ENCODE measurements at places on chromosomes 6 and 20.

GRCh38 chr20:16283978-16284377 lies 289.3 kb downstream of the KIF16B start:
- no peak for DNase-seq

- peak; percentile 12 for DNase-seq
Measured at GRCh38 chr6:156752666-156753301, 24.4 kb upstream of the ARID1B start.

DNA sequence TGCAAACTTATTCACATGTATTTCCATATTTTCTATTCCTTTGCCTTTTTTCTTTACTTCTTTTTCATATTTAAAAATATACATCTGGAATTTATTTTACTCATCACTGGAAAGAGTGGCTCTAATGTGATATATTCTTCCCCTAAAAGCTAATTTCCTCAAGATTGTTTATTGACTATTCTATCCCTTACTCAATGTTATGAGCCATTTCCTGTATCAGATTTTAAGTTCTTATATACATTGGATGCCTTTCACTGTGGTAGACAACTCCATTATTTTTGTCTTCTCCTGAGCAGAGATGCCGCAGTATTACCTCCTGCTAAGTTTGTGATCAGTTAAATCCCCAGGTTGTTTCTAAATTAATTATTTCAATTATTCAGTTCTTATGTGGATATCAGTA lies 418.4 kb upstream of the JAG1 start:
- no peak for DNase-seq

DNA sequence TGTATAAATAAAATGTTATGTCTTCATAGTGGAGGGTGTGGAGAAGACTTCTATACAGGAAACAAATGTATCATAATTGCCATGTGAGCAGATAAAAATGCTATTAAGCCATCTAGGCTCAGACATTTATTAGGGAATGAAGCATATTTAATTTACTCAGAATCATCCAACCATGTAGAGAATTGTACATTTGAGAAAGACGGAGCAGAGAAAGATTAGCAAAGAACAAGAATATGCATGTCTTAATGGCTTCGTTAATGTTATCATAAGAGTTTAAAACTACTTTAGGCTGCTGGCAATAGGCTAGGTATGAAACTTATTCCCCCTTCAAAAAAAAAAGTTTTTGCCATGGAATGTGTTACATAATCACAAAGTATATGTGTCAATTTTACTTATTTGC lies 6.1 kb downstream of the ANKRD6 start:
- DNase-seq = no peak

DNA sequence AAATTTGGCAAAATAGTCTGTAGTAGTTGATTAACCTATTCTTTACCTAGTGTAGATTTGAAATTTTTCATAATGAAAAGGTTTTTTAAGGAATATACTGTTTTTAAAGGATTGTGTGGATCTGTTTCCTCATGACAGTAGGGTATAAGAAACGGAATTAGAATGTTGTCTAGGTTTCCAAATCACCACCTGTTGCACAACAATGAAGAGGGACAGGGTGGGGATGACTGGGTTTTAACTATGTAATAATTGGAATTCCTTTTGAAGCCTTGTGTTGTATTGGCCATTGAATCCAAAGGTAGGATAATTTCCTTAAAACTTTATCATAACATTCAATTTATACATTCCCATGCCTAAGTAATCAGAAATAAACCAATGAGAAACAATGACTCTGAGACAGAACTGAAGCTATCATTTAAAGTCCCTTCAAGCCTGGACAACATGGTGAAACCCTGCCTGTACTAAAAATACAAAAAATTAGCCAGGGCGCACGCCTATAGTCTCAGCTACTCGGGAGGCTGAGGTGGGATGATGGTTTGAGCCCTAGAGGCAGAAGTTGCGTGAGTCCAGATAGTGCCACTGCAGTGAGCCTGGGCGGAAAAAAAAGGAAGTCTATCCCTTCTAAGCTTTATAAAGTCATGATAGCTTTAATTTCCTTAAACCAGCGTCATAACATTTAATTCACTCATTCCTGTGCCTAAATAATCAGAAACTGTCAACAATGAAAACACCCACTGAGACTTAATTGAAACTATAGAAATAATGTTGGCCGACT lies 18.3 kb upstream of the SLC17A5 start:
- no peak for DNase-seq

- no peak for DNase-seq
Measured at GRCh38 chr6:166282394-166283032, 25.7 kb downstream of the PRR18 start.

DNA sequence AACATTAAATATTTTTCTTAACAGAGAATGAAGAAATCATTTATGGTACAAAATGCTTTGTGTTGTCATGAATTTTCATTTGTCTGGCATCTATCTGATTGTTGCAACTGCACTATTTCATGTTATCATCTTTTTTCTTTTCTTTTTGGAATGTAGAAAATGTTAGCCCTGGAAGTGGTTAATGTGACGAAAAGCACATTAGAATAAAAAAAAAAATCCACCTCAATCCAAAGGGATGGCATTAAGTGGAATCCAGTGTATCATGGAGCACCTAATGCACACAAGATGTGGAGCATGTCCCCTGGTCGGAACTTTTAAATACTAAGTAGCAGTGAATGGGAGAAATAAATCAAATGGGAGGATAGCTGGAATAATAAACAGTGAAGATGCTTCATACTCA lies 172.9 kb upstream of the MCHR2 start:
- DNase-seq = no peak

DNA sequence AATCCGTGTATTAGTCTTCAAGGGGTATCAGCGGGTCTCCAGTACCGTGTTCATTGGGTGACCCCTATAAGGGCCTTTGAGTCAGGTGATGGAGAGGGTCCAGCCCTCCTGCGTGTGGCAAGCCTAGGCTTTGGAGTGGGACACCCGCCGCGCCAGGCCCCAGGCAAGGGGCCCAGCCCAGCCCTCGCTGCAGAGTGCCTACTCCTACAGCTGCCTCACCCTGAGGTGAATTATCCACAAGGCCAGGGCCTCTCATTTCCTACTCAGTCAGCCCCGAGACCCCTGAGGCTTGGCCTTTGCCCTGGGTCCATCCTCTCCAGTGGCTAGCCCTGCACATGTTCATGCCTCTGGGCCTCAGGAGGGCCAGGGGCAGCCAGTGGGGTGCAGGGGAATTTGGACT lies 45.1 kb downstream of the TMEM242 start:
- DNase-seq = no peak

DNA sequence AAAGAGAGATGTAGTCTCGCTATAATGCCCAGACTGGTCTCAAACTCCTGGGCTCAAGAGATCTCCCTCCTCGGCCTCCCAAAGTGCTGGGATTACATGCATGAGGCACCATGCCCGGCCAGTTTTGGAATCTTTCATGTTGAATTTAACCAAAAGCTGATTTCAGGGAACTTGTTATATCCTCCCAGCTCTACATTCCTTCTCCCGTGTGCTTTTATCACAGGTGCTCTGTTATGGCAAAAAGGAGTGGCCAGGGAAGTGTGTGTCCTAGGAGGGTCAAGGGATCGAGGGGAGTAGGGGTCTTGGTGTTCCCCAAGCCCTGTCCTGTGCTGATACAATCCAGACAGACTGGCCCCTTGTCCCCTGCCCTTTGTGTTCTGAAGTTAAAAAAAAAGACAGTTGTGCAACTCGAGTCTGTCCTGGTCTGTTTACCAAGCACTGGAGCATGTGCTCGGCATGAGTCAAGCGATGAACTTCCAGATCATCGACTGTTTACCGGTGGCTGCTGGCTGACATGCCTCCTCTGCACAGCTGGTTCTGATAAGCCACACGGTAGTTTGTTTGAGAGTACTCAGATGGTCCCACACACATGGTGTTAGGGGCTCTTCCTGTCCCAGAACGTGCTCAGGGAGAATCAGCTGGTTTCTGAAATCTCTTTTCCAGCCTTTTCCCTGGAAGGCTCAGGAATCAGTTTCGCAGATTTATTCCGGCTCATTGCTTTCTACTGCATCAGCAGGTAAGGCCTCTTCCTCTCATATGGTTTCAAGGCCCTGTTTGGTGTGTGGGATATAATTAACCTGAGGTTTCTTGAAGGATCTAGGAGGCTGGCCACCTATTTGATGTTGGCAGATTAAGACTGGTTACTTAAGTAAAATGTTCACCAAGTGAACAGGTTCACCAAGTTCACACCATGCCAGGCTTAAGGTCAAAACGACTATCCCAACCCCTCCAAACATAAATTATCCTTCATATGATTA lies 52.6 kb upstream of the NAA20 start:
- DNase-seq = no peak

DNA sequence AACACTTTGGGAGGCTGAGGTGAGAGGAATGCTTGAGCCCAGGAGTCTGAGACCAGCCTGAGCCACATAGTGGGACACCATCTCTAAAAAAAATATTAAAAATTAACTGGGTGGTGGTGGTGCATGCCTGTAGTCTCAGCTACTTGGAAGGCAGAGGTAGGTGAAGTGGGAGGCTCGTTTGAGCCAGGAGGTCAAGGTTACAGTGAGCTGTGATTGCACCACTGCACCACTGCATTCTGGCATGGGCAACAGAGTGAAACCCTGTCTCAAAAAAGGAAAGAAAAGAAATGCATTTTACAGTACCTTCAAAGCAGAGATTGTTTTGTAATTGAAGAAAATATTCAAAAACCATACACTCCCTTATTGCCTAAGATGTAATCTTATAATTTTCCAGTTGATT lies 6.5 kb downstream of the OCSTAMP start:
- DNase-seq = no peak

GRCh38 chr20:53943522-53944291 lies 126.7 kb downstream of the BCAS1 start:
- peak; percentile 59 for DNase-seq

Data from head of caudate nucleus (tissue), 42 donors.